Adipocyte (in vitro differentiated cells): ENCODE measurements at places on chromosomes 12 and 14.

DNA sequence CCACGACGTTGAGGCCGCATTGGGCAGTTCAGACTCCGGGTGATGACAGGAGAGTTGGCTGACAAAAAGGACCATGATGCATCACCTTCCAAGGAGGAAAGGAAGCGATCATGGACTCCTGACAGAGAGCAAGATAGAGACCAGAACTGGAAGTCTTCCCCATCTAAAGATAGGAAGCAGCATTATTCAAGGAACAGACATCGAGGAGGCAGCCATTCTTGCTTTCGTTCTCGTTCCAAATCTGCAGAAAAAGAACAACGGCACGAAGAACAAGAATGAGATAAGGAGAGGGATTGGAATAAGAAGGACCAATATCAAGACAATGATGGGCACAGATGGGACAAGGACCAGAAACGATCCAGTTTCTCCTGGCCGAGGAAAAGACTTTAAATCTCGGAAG lies 27.1 kb upstream of the KRT77 start:
- DNase-seq: no peak

DNA sequence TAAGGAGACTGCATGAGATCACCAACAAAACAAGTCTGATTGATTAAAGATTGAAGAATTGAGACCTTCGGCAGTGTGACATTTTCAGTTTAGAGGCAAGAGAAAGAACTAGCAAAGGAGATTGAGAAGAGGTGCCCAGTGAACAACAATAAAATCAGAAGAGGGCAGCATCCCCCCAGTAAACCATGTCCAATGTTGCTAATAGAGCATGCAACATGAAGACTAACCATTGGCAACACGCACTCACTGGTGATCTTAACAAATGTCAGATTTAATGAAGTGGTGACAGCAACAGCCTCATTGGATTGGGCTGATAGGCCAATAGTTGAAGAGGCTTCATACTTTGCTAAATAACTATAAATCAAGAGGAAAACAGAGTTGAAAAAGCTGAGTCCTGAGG lies 20.7 kb upstream of the TAS2R14 start:
- DNase-seq: no peak

DNA sequence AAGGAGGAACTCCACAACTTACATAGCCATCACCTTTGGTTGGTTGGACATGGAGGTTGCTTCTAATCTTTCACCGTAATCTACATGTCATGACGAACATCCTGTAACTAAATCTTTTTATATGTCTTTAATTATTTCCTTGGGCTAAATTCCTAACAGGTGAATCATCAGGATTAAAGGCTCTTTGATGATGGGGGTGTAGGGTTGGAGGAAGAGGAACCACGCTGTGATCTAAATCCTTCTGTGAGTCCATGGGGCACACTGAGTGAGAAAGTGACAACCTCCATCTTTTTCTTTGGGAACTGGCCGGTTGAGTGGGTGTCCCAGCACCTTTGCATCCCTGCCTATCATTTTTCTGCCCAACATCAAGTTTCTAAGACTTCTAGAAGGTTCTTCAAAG lies 31.1 kb upstream of the MAP1LC3B2 start:
- DNase-seq: peak; percentile 37

- no peak for DNase-seq
Observed at GRCh38 chr12:119328111-119328510, 6.4 kb upstream of the CCDC60 start.

DNA sequence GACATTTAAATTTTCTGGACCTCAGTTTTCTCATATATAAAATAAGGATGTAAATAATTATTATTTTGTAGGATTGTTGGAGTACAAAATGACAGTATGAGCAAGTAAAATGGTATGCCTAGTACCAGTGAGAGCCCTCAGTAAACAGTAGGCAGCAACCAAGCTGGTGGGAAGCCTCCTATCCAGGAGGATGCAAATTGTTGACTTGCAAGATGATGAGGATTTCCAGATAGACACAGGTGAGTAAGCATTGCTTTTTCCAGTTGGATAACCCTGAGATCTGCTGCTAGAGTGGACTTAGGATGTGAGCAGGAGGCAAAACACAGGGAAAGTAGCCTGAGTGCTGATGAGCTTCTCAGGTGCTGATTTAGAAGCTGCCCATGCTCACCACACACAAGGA lies 28.2 kb upstream of the AMIGO2 start:
- DNase-seq: no peak

DNA sequence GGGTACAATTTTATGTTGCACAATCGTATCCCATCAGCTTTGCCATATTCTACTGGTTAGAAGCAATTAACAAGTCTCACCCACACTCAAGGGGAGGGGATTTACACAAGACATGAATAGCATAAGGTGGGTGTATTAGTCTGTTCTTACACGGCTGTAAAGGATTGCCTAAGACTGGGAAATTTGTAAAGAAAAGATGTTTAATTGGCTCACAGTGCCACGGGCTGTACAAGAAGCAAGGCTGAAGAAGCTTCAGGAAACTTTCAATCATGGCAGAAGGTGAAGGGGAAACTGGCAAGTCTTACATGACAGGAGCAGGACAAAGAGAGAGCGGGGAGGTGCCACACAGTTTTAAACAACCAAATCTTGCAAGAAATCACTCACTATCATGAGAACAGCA lies 231.8 kb upstream of the AMIGO2 start:
- DNase-seq: no peak

- no peak for DNase-seq
Observed at GRCh38 chr14:100065111-100065871, at the start of gene EVL. Gene EVL (plus strand): TSS chr14:100065422. CDS start chr14:100065501, 79 bp downstream.

- peak; percentile 73 for DNase-seq
Observed at GRCh38 chr14:72476657-72477499, 417.0 kb downstream of the DPF3 start.

DNA sequence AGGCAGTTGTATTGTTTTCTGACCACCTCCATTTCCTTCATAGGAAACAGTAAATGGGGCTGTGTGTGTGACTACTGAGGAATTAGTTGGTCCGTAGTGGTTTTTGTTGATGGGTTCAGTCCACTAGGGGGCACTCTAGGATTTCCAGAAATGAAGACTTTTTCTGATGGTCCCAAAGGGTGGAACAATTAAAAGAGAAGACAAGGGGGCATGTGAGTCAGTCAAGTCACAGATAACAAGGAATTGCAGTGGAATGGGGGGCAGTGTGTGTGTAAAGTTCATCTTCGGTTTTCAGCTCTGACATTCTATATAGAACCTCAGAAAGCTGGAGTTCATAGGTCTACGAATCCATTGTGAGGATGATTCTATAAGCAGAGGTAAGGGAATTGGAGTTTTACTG lies 186.6 kb upstream of the OR4E1 start:
- DNase-seq: peak; percentile 1
